ENCODE measurements at places on chromosomes 1 and 21.

- no peak for DNase-seq
Observed at GRCh38 chr1:64396817-64397216, 73.1 kb upstream of the CACHD1 start.

GRCh38 chr1:164337394-164337793, 221.6 kb upstream of the PBX1 start:
- DNase-seq = no peak

GRCh38 chr1:211344152-211344618, 17.6 kb downstream of the TRAF5 start:
- no peak for DNase-seq

- no peak for DNase-seq
Observed at GRCh38 chr1:115230281-115230680, 107.8 kb downstream of the NGF start.

DNA sequence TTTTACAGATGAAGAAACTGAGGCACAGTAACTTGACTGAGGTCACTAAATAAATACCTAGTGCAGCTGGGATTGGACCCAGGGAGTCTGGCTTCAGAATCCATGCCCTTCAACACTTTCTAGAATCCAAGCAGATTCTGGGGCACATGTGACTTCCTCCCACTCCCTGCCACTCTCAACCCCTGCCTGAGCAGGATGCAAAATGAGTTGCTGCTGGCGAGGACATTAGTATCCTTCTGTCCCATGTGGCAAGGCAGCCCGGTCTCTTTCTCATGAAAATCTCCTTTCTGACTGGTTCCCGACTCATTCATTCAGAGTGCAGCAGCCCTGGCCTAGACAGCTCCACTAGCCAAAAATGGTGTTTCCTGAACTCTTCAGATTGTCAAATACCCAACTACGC, 28.4 kb downstream of the TNNT2 start:
- DNase-seq = no peak

- no peak for DNase-seq
Observed at GRCh38 chr21:33733601-33734000, 91.3 kb downstream of the ITSN1 start.

DNA sequence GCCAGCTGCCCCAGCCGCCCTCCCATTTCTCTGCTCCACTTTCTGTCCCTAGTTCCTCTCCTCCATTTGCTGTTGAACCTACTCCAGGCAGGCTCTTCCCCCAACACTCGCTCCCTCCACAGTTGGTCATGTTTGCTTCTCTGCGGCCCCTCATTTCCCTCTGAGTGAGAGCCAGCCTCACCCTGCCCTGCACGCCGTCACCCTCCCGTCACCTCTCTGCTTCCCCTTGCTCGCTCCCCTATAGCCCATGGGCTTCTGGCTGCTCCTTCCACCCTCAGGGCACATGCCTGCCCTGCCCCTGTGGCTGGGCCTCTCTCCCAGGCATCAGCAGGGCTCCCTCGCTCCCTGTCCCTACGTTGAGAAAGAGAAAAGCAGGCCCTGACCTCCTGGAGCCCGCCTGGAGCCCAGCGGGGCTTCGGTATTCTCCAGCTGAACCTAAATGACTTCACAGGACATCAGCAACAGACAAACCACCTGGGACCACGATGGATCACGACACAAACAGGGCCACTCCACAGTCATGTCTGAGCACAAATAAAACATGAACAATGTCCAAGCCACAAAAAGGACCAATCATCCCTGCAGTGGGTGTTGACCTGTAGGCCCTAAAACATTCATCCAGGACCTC, 13.3 kb upstream of the THEMIS2 start:
- DNase-seq = no peak

DNA sequence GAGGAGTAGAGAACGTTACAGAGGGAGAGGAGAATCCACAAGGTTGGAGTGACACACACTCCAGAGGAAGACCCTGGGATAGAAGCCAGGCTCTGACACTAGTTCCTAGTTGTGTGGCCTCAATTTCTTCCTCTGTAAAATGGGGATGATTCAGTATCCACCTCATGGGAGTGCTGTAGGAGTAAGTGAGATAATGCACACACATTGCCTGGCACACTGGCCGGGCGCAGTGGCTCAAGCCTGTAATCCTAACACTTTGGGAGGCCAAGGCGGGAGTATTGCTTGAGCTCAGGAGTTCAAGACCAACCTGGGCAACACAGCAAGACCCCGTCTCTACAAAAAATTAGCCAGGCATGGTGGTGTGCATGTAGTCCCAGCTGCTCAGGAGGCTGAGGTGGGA, 8.9 kb downstream of the KIF17 start:
- no peak for DNase-seq

- peak; percentile 79 for DNase-seq
Observed at GRCh38 chr1:39525366-39526165, 34.1 kb downstream of the BMP8A start.

- no peak for DNase-seq
Observed at GRCh38 chr1:35164893-35165292, 28.1 kb downstream of the SFPQ start.

DNA sequence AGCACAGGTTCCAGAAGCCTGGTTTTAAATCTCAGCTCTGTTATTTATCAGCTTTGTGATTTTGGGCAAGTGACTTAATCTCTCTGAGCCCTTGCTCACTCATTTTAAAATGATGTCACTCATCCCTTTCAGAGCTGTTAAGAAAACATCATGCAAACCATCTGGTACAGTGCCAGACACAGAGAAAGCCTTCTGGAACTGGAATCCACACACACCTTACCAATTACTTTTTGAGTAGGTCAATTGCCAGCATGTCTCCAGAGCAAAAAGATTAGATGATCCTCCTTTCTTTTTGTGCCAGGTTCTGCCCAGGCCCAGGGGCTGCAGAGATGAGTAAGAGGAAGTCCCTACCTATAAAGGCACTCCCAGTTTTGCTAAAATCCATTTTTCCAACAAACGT, 61.3 kb downstream of the ROR1 start:
- no peak for DNase-seq

GRCh38 chr1:83546874-83547273, 452.1 kb downstream of the TTLL7 start:
- DNase-seq = no peak

DNA sequence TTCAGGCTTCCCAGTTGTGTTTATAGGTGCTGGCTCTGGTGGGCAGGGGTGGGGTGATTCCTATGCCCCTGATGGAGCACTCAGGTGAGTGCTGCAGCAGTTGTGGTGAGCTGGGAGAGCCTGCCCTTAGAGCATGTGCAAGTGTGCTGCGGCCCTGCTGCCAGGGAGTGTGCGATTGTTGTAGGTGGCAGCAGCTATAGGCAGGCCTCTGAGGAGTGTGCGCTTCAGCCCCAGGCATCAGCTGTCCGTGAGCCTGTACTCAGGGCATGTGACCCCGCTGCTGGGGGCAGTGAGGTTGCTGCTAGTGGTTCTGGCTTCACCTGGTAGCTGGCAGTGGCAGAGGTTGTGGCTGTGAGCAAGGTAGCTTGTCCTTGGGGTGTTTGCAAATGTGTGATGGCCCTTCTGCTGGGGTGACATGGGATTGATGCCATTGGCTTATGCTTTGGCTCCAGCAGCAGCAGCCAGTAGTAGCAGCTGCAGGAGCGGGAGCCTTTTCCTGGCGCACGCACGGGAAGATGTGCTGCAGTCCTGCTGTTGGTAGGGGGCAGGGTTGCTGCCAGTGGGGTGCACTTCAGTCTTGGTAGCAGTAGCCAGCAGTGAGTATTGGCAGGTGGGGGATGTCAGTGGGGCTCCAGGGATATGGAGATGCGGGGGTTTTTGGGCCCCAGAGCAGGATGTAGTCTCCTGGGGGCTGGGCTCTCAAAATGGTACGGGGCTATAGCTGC, 37.7 kb downstream of the SYCP1 start:
- no peak for DNase-seq

DNA sequence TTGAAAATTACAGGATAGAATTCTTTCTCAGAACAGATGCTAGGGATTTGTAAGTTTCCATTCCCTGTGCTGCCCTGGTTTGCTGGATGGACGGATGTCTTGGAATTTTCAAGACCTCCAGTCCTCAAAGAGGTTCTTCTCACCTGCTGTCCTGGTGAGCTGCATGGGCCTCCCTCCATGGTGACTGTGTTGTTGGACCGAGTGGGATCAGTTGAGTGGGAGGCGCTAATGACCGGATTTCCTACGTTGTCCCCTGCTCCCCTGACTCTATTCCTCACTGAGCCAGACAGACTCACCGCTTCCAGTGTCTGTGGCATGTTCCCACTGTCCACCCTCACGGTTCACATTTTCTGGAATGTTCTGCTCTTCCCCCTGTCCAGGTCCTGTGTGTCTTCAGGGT, 229.8 kb downstream of the CAMTA1 start:
- DNase-seq = no peak

GRCh38 chr1:40161888-40162397, 756 bp downstream of the RLF start:
- no peak for DNase-seq

DNA sequence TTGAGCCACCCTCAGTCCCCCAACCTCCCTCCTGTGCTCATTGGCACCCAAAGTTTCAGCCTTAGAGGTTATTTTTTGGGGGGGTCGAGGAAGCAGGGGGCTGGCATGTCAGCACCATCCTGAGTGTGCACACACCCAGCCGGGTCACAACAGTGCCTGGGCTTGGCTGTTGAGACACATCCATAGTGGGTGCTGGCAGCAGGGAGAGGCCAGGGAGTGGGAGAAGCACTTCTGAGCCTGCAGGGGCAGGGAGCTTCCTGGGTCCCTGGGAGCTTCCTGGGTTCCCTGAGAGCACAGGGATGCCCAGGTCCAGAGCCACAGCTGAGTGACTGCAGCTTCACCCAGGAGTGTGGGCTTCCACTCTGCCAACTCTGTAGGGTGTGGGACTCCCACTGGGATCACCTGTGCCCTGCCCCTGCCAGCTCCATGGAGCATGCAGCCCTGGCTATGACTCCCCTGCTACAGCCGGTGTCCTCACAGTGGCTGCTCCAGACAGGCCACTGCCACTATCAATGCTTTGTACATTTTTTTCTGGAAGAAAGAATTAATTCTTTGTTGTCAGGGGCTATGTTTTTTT, 240.4 kb downstream of the PTGER3 start:
- no peak for DNase-seq

DNA sequence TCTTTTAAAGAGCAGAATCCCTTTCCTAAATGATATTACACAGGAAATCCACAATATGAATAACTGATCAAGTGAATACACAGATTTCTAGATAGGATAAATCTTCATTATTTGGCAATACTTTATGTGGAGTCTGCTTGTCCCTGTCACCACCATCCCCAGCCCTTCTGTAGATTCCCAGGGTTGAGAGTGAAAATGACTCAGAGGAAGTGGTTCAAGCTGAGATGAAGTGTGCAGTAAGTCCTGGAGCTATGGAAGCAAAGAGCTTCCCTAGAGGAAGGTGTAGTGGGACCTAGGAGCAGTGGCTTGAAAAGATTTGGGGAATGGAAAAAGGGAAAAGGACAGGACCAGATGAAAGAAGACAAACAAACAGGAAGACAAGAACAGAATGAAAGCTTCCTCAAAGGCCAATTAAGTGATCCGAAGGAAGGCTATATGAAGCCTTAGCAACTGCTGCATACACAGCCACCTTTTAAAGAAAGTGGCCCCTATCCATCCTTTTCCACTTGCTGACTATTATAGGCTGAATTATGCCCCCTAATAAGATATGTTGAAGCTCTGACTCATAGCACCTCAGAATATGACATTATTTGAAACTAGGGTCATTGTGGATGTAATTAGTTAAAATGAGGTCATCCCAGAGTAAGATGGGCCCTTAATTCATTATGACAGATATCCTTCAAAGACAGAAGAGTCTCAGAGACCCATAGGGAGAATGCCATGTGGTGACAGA, 96.5 kb upstream of the CAMK1G start:
- no peak for DNase-seq

- no peak for DNase-seq
Observed at GRCh38 chr1:88168126-88168525, 515.9 kb upstream of the PKN2 start.

DNA sequence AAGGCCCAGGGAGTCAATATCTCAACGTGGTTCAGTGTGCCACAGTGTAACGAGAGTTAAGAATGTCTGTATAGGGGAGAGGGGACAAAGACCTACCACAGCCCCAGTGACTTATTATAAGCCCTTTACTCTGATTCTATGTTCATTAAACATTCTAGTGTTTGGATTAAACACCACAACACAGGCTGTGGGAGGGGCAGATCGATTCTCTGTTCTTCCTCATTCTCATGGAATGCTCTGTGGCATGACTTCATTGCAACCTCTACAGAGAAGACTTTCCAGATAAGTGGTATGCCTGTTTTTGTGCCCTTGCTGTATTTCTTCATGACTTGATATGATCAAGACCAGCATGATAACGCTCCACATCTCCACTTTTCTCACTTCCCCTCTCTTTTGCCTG, 39.0 kb upstream of the CD5L start:
- no peak for DNase-seq

- no peak for DNase-seq
Observed at GRCh38 chr1:67753776-67754525, 69.0 kb downstream of the GADD45A start.

DNA sequence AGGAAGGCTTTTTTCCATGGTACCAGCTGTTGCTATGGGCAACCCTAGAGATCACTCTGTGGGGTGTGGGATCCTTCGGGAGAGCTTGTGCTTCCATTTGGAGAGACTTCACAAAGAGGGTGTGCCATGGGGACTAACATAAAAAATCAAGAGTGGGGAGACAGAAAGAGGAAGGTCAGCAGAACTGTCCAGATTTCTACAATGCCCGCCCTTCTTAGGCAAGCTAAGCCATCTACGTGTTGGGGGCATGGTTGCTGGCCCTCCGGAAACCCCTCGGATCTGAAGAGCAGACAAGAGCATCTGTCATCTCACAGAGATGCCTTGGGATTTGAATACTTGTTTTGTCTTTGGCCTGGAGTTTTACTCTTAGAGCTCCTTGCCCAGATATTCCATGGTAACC, 83.9 kb upstream of the ZNF648 start:
- no peak for DNase-seq

- no peak for DNase-seq
Observed at GRCh38 chr1:198424441-198424840, 116.0 kb downstream of the ATP6V1G3 start.

GRCh38 chr21:33383056-33383888, 19.9 kb upstream of the IFNGR2 start:
- peak; percentile 75 for DNase-seq

- DNase-seq = no peak
Observed at GRCh38 chr1:40884055-40884795, 22.1 kb upstream of the CITED4 start.
